Choroid plexus epithelial cell (primary cell): ENCODE measurements at places on chromosomes 3 and 15.
A peak's percentile ranks its signal among the peaks of the same experiment; 100 is the strongest.

GRCh38 chr3:131036200-131036816, 9.6 kb downstream of the NEK11 start:
- DNase-seq, result peak; percentile 80

DNA sequence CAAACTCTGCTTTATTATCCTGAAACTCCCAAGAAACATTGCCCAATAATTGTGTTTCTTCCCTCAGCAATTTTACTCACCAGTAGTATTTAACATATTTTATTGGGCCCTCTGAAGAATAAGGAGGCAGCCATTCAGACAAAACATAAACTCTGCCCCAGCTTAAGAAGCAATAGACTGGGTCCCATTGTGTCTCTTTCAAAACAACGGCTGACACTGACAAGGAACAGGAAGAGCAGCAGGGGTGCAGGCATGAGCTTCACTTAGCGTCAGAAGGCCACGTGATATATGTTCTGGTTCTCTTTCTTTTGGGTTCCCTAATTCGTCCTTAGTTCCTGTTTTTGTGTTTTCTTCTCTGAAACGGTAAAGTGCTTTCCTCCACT, 242.3 kb downstream of the FHIT start:
- DNase-seq, result no peak

DNA sequence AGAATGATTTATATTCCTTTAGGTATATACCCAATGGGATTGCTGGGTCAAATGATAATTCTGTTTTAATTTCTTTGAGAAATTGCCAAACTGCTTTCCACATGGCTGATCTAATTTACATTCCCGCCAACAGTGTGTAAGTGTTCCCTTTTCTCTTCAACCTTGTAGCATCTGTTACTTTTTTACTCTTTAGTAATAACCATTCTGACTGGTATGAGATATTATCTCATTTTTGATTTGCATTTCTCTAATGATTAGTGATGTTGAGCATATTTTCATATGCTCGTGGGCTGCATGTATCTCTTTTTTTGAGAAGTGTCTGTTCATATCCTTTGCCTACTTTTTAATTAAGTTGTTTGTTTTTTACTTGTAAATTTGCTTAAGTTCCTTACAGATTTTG, 1264.2 kb downstream of the OTOL1 start:
- DNase-seq, result no peak

- no peak for DNase-seq
Measured at GRCh38 chr3:76010252-76010651, 224.9 kb upstream of the ZNF717 start.

DNA sequence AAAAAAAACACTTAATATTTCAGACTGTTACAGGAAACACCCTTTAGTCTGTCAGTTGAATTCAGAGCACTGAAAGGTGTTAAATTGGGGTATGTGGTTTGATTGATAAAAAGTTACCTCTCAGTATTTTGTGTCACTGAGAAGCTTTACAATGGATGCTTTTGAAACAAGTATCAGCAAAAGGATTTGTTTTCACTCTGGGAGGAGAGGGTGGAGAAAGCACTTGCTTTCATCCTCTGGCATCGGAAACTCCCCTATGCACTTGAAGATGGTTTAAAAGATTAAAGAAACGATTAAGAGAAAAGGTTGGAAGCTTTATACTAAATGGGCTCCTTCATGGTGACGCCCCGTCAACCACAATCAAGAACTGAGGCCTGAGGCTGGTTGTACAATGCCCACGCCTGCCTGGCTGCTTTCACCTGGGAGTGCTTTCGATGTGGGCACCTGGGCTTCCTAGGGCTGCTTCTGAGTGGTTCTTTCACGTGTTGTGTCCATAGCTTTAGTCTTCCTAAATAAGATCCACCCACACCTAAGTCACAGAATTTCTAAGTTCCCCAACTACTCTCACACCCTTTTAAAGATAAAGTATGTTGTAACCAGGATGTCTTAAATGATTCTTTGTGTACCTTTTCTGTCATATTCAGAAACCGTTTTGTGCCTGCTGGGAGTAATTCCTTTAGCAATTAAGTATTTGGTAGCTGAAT, 17.9 kb downstream of the TMEM43 start:
- no peak for DNase-seq

- DNase-seq, result no peak
Measured at GRCh38 chr15:27214032-27214431, 243.1 kb downstream of the GABRG3 start.

DNA sequence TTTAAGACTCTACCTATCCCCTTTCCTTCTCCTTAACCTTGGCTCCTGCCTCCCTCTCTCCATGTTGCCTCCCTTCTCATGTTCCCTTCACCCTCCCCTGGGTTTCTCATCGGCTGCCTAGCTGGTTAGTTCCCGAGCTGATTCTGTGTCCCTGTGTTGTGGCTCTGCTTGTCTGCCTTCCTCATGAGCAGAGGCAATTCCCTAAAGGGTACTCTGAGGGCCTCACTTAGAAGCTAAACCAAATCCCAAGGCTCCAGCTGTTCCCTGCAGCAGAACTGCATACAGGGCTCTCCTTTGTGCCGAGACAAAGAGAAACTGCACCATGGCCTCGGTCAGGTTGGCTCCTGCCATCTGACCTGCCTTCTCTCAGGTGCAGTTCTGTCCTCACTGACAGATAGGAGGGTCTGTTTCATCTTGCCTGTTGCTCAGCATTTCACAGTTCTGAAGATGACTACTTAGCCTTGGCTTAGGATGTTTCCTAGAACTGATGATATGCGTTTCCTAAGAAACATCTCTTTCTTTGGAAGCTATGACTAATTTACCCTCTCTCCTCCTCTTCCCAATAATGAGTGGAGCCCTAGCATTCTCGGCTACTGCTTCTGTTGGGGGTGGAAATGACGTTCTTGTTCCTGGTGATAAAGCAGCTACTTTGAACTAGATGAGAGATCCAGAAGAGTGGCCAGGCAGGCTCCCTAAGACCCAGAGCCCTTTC, 27.1 kb downstream of the DUOX1 start:
- peak; percentile 22 for DNase-seq

GRCh38 chr3:141442446-141442845, 44.4 kb upstream of the RASA2 start:
- no peak for DNase-seq

GRCh38 chr3:73408634-73409033, 216.1 kb downstream of the PDZRN3 start:
- no peak for DNase-seq

GRCh38 chr3:82082796-82083195, 321.4 kb upstream of the GBE1 start:
- DNase-seq, result peak; percentile 65

DNA sequence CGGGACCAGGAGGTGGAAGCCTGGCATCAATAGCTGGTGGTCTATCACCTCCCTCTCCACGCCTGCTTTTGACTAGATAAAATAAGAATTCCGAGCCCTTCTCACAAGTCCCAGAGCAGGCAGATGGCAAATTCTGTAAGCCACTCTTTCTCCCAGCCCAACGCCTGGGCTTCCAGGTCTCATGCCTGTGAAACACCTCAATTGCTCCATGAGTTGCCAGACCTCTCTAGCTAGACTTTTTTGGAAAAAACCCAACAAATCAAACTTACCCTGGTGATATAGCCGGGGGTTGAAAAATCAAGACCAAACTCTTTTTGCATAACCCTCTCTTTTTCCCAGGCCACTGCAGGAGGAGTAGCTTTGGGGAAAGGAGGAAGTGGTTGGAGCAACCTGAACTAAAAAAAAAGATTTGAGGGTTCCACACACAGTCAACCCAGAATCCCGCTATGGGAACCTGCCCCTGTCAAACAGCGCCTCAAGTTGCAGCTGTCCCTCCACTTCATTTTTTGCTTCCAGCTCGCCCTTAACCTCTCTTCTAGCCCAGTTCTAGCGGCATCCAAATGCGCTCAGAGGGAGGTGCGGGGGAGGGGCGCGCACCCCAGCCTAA, 7.0 kb downstream of the BHLHE40 start:
- DNase-seq, result no peak
